ENCODE measurements at places on chromosomes 3 and 15. TPM values are rescaled to one million over a fixed set of nuclear protein-coding genes. Genes with fewer than 3 reads are reported as not detected.

Gene NPAP1
- 0.18 TPM for total RNA-seq

Gene CEP152
- 4.7 TPM for total RNA-seq

GRCh38 chr3:120846073-120846472, 61.9 kb upstream of the STXBP5L start:
- no peak for DNase-seq

DNA sequence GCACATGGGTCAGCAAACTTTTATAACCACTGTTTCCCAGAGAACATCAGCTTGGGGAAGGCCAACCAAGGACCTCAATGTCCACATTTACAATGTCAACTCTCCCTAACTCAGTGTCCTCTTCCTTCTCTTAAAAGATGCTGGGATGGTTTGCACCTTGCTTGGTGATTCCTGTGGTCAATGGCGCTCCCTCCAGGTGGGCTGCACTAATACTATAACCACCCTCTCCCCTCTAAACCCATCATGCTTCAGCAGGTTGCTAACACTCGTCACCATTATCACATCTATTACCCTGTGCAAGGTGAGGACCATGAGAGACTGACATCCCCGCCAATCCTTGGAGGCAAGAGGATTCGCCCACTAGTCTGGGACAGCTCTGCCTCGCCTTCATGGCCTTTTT, 65.2 kb downstream of the FRMD5 start:
- no peak for DNase-seq

DNA sequence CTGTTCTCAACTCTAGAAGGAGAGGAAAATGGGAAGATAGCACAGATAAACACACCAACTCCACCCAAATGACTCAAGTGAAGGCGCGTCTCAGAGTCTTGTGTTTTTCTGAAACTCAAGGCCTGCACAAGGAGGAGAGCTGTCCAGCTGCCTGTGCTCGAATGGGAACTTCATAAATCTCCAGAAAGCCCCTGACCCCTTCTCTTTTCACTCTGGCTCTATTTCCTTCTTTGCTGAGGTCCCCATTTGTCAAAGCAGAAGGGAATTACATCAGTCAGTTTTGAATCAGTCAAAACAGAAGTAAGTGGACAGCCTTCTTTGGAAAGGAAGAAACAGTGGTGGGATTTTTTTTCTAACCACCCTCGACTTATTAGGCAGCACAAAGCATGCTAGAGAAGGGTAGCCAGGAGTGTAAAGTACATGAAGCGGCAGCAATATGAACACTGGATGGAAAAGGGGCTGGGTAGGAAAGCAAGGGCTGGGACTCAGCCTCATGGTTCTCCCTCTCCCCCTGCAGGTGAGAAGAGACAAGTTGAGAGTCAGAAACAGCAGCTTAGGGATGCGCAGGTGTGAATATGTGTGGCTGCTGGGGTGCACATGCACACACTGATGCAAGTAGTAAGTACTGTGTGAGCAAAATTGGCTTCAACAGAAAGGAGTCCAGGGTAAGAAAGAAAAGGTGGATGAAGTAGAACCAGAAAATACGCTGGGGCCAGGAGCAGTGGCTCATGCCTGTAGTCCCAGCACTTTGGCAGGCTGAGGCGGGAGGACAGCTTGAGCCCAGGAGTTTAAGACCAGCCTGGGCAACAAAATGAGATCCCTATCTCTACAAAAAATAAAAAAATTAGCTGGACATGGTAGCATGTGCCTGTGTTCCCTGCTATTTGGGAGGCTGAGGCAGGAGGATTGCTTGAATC, 36.6 kb upstream of the MAGEF1 start:
- peak; percentile 22 for DNase-seq

- peak; percentile 9 for DNase-seq
Measured at GRCh38 chr3:64908251-64908685, 220.5 kb upstream of the ADAMTS9 start.

- no peak for DNase-seq
Measured at GRCh38 chr3:21484828-21485144, 266.2 kb downstream of the ZNF385D start.

- no peak for DNase-seq
Measured at GRCh38 chr15:57146506-57147201, 228.2 kb downstream of the TCF12 start.

- no peak for DNase-seq
Measured at GRCh38 chr3:189395825-189396224, 224.1 kb downstream of the TPRG1 start.

Data from endothelial cell (in vitro differentiated cells).